ENCODE measurements at places on chromosomes 4 and X.

DNA sequence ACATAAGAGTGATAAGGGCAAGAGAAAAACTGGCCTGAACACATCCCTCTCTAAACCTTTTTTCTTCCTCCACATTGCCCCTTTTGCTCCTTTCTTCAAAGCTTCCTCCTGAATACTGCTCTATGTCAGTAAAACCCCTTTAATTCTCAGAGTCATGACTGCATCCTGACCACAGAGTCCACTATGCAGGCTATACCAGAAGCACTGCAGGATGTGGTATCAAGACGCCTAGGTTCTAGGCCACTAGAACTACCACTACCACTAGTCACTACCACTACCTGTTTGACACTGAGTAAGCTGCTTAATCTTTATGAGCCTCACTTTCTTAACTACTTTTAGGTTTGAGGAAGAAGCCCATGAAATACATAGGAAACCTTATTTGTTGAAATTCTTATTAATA, 38.7 kb downstream of the ARHGEF9 start:
- DNase-seq = no peak

- DNase-seq = no peak
Observed at GRCh38 chr4:148445860-148446330, 3.7 kb upstream of the NR3C2 start.

- DNase-seq = no peak
Observed at GRCh38 chr4:38699112-38699511, 35.1 kb downstream of the KLF3 start.

DNA sequence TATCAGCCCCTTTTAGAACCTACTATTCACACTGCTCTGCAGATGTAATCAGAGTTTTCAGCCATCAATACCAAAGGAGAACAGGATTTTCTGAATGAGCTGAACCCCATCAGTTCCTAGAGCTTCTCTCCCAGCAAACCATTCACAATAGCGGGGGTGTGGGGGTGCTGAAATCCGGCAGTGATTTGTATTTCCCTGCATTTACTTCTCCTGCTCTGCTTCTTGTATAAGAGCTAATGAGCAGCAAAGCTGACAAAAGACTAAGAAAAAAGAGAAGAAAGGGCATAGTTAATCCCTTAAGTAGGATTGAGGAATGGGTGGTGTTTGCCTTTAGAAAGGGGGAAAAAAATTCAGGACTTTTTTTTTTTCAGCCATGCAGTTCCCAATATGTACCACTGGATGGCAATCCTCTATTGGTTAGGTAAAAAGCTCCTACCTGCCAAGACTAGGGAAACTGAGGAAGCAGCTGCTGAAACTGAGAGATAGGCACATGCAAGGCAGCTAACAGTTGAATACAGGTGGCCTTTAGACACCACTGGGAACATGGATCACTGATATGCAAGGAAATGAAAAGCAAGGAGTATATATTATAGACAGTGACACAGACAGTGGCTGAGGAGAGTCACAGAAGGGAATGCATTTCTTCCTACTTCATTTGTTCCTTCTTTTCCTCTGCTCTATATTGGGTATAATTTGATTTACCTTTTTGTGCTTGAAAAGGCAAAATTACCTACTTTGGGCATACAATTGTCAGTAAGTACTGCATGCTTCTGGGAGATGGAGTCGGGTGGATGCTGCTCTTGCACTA, 217.9 kb downstream of the HS6ST2 start:
- no peak for DNase-seq

GRCh38 chrX:10630320-10630719, 9.9 kb upstream of the MID1 start:
- DNase-seq = no peak

Data from stimulated activated CD8-positive, alpha-beta memory T cell treated with anti-CD3 and anti-CD28 coated beads, Interleukin-4, amount 100 ng/mL, for 4 hours (primary cell).